Hindlimb muscle (tissue), 1 donor: ENCODE measurements at places on chromosomes 12 and 14.

- DNase-seq: no peak
These were observed 131.8 kb downstream of the ERC1 start for GRCh38 chr12:1122786-1123185.

DNA sequence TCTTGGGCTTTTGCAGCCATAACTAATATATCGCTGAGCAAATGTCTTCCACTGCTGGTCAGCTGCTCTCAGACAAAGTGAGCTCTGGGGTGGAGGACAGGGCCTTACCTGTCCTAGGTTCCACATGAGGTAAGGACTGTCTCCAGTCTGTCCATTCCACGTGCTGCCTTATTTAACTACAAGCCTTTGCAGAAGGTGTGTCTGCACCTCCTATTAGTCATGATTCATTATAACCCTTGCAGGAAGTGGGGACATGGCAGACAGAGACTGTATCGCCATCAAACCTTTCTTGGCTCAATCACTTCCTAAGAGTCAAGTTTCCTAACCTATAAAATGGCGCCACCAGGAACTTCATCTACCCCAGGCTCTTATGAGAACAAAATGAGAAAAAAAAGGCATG is 46.9 kb downstream of the SLC25A47 start:
- DNase-seq: no peak

- peak; percentile 36 for DNase-seq
These were observed 28.9 kb downstream of the DEGS2 start for GRCh38 chr14:100130521-100130920.

DNA sequence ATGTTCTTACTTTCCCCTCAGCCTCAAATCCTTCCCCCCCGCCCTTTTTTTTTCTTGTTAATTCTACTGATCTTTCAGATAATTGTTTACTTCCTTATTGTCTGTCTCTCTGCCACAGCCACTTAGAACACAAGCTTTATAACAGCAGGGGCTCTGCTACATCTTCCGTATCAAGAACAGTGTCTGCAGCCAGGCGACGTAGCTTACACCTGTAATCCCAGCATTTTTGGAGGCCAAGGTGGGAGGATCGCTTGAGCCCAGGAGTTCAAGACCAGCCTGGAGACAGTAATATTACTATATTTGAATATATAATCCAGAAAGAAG is 5.4 kb downstream of the SOS2 start:
- DNase-seq: no peak

DNA sequence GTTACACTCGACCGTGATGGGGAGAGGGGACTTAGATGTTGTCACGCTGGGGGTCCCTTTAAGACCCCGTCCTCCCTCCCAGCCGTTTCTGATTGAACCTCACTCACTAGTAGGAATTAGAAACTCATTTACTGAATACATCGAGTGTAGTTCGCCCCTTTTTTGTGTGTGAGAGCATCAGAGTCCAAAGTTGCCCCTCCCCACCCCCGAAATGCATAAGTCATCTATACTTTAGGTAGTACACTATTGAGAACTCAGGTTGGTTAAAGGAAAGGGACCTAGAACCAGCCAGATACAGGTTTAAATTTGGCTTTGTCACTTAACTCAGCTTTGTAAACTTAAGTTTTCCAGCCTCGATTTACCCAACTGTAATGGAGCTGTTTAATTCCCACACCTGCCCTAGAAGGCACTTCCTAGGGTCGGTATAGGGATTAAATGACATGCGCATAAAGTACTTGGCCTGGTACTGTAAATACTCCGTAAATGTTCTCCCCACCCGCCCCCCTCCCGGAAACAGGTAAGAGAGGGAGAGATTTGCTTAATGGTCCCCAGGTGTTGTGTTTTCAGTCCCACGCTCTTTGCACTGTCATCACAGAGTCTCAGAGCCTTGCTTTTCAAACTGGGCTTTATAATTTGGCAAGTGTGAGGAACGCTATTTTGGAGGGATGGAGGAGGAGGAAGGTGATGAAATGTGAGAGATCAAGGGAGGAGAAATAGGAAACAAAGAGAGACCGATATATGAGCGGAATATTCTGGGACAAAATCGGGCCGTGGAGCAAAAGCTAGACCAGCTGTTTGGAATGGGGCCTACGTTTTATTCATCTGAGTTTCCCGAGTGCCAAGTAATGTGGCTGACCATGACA is 897 bp downstream of the SUDS3 start:
- no peak for DNase-seq

DNA sequence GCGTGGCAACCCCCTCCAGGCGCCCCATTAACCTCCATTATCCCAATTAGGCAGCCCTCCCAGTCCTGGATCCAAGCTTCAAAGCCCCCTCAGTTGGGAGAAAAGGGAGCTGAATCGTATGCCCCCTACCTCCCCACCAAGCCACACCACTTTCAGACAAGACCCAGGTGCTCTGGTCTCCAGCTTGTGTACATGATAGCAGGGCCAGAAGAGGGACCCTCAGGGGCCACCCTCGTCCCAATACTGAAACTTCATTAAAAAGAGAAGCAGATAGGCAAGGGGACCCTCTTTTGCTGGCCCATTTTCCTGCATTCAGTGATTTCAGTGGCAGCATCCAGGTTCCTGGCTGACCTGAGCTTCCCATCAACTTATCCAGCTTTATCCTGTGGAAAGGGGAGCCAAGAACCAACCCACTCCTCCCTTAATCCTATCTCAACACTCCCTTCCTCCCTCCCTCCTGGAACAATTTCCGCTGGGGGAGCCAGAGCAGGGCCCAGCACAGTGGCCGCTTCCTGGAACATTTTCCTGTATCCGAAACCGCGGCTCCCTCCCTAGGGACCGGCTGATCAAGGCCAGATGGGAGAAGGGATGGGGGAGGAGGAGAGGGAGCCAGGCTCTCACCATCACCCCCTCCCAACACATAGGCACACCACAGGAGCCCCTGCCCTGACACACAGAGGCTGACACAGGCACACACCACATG is 9.5 kb upstream of the SP7 start:
- DNase-seq: peak; percentile 52

DNA sequence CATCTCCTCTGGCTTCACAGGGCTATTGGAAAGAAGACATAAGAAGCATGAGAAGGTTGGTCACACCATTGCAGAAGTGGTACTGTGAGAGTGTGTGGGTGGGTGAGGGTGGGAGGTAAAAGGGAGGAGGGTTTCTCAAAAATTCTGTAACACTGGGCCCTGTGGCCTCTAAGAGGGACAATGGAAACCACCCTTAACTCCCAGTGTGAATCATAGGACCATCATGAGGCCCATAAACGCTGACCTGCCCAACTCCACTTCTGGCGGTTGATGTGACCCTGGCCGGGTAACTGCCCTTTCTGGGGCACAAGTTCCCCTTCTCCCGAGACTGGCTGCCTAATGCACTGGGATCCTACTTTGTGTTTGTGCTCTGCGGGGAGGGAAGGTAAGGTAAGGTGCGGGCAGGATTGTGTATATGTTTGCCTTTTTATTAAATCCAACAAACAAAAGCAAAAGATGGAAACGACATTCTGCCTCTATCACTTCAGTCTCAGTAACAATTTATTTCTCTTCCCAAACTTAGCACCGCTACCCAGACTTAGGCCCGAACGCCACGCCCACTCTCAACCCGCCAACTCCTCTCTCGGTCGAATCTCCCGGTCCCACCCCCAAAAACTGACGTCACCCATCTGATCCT is 551 bp downstream of the METTL1 start:
- DNase-seq: peak; percentile 96

DNA sequence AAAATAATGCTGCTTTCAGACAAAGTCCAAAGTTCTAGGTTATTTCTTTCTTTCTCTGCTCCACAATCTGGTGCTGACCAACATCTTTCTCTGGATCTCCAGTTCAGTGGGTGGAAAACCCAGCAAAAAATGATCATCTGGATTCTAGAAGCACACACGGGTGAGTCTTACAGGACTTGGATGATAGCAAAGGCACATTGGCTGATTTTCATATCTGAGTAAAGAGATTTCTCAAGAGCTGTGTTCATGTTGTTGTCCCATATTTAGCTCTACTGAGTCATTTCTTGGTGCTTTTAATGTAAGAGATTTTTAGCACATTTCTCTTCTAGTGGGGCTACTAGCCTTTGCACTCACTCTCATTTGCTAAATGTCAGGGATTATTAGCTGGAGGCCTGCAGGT is 336.7 kb downstream of the GALC start:
- no peak for DNase-seq

DNA sequence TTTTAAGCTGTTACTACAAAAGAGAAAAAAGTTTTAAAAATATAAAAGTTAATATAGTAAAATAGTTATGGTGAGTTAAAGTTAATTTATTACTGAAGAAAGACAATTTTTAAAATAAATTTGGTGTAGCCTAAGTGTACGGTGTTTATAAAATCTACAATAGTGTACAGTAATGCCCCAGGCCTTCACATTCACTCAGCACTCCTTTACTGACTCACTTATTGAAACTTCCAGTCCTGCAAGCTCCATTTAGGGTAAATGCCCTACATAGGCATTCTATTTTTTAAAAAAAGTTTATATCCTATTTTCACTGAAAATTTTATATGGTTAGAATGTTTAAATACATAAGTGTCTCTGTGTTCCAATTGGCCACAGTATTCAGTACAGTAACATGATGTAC is 769.5 kb upstream of the NOVA1 start:
- DNase-seq: no peak

- DNase-seq: no peak
These were observed 107.3 kb upstream of the ARHGAP5 start for GRCh38 chr14:31969699-31970240.

GRCh38 chr14:68548194-68549076 is 244.4 kb downstream of the ZFP36L1 start:
- DNase-seq: peak; percentile 89

GRCh38 chr12:79782172-79782900 is 91.6 kb upstream of the PAWR start:
- DNase-seq: no peak

DNA sequence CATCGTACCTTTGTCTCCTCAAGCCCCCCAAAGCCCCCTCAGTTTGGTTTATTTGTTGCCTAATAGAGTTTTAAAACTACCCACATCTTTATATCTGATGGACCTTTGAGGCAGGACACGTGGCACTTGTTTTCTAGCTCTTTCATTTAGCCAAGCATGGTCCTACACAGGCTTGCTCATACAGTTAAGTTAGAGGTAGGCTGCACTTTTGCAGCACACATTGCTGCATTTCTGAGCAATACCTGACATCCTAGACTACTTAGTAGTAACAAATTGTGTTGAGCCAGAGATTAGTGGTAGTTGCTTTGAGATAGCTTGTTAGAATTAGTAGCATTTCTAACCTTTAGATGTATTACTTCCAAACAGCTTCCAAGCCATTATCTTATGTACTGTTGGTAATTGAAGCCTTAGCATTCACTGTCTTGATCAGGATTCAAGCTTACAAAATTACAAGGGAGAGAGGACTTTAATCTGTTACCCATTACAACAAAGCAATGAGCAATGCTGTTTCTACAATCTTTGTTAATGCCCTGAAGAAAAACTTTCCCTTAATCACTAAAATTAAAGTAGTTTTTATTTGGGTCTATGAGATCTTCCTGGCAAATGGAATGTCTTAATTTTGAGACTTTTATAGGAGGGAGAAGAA is 96.6 kb downstream of the WNK1 start:
- no peak for DNase-seq

- no peak for DNase-seq
These were observed 909.6 kb downstream of the VRK1 start for GRCh38 chr14:97706819-97707218.

DNA sequence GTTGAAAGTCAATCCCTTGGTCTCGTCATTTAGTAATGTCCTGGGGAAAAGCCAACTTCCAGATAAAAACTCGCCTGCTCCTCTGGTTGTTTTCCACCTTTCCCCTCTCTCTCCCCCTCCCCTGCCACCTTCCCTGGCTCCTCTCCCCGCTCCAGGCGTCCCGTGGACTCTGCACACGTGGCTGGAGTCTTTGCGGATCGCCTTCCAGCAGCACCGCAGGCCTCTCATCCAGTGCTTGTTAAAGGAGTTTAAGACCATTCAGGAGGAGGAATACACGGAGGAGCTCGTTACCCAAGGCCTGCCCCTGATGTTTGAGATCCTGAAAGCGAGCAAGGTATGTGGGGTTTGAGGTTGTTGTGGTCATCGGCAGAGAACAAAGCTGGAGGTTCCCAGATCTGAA is 65.8 kb upstream of the PWP1 start:
- DNase-seq: no peak

DNA sequence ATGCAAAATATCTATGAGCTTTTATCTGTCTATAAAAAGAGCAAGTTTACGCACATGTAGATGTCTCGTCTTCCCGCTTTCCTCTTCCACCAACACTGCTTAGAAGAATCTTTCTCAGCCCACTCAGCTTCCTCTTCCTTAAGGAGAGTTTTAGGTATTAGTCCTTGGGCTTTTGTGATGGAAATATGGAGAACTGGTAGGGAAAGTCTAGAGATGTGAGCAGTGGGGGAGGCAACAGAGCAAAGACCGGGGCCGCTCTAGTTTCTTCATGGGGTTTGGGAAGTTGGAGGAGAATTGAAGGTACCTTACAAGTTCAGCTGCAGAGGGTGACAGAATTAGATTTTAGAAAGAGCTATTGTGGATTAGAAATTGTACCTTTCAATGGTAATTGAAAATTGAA is 56.3 kb upstream of the CPNE8 start:
- no peak for DNase-seq

- no peak for DNase-seq
These were observed 85.9 kb downstream of the RCOR1 start for GRCh38 chr14:102678394-102678793.

DNA sequence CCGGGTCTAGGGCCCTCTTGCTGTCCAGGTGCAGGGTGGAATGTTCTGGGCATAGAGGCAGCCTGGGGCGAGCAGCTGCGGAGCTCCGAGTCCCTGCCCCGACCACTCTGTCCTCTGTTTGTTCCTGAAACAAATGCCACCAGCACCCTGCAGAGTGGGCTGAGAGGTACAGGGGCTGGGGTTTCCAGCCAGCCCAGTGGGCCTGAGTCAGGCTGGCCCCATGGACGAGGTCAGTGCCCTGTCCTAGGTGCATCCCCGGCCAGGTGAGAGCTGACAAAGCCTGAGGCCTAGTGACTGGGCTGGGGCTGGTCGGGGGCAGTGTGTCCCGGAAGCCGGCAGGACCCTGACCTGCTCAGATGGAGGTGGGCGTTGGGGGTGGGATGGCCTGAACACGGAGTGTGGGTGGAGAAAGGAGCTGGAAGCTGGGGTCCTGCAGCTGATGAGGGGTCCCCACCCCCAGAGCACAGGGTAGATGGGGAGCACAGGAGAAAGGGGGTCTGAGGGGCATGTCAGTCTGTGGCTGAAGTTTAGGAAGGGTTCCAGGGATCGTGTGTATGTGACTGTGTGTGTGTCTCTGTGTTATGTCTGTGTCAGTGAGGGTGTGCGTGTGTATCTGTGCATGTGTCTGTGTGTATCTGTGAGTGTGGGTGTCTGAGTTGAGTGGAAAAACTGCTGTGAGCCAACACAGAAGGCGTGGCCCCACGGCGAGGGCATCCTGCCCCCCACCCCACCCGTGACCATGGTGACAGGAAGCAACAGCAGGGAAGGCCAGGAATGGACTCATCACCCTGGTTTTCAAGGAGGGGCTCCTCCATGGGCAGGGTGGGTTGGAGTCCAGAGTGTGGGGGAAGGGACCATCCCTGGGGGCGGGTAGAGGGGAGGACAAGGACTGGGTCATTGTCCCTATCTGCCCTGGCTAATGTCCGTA is 2.4 kb upstream of the CRIP1 start:
- no peak for DNase-seq
